Nucleus accumbens (tissue), 56 donors: ENCODE measurements at places on chromosomes 2 and 18.
A peak's percentile ranks its signal among the peaks of the same experiment; 100 is the strongest.

DNA sequence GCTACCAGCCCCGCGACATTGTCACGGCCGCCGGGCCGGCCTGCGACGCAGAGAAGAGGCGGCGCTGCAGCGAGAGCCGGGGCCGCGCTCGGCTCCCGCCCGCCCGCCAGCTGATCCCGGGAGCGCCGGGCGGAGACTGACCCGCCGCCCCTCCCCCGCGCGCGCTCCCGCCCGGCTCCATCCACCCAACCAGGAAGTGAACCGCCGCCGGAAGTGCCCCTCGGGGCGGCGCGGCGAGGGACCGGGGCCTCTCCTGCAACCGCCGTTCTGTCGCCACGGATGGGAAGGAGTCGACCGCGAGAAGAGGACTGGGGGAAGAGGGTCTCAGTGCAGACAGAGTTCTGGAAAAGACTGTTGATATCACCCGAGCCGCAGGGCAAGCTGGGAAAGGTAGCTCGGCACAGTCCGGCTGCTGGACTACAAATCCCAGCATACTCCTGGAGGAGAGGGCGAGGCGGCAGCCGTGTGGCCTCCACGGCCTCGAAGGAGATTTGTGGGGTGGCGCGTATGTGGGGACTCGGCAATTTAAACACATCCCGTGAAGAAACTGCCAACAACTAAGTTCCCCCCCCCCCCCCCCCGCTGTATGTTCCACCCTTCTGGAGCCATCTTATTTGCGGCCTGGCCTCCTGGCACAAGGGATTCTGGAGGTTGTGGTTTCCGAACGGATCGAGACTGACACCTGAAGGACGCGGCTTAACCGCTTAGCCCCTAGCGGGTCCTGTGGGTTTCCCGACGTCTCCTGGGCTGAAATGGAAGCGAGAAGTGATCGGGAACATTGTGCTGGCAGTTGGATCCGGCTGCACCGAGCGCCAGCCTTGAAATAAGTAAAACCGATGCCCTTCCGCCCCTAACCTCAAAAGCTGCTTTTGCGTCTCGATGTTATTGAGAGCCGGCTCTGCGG lies at the start of gene AAK1:
Gene AAK1, minus strand, starts transcription at position 138 of the 904 bp plus-strand sequence. CDS start 699 bp downstream, outside the sequence.
- peak; percentile 94 for DNase-seq

DNA sequence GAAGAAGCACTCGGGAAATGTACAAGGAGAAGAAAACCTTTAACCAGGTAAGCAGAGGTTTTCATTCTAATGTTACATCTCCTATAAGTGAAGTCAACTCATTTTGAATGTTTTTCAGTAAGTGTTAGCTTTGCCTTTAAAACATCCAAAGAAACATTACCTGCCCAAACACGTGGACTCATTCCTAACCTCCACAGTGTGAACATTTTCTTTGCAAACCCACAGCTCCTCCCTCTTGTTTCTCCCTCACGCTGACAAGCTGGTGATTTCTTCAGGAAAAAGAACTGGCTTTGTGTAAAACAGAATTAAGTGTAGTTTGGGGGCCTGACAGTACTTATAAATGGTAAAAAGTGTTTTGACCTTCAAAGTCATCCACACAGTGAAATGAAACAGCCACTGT lies 72.5 kb downstream of the MTCL1 start:
- DNase-seq: no peak

GRCh38 chr2:39845460-39846146 lies 66.5 kb upstream of the THUMPD2 start:
- DNase-seq: no peak

GRCh38 chr2:226712941-226713340 lies 86.7 kb downstream of the IRS1 start:
- no peak for DNase-seq

- no peak for DNase-seq
These were observed 126.9 kb downstream of the SPTBN1 start for GRCh38 chr2:54582987-54583386.

GRCh38 chr2:28142386-28142785 lies 250.3 kb upstream of the FOSL2 start:
- no peak for DNase-seq

DNA sequence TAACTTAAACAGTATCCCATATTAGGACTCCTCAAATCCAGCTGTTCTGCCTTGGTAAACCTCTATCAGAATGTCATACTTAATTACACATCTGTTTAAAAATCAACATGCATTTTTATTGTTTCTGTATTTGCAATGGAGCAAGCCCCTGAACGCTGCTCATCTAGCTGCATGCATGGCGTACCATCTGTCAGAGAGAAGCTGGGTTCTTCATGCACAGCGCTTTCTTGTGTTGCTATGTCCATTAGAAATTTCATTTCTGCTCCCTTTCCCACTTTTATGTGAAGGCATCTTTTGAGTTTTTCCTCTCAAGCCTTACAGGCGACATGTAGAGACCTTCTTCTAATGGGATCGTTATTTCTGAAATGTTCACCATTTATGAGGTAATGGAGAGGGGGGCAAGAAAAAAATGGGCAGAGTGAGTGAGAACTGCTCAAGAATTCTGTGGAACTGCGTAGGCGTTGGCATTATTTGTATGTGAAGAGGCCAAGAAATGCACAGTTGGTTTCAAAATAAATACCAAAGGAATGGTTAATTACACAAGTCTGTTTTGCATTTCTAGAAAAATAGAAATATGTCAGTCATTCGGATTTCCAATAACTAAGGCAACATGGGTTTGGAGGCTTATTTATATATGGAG lies 31.6 kb downstream of the INSIG2 start:
- no peak for DNase-seq

GRCh38 chr2:239889641-239890121 lies 135.5 kb downstream of the NDUFA10 start:
- peak; percentile 31 for DNase-seq

DNA sequence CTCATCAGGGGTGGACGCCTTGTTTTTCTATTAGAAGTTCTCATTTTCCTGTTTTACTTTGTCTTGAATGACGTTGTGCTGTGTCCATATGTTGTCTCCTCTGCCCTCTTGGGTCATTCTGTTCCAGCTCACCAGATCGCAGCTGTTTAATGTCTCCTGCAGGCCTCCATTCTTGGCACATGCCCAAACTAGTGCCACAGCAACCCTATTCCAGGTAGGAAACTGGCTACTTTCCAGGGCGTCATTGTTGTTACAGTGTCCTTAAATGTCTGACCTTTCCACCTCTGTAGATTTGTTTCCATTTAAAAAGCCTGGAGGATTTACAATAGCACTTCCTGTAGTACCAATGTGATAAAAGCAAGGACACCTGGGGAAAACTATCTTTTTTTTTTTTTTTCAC lies 500.7 kb downstream of the METTL4 start:
- no peak for DNase-seq

- DNase-seq: no peak
These were observed 289.7 kb downstream of the MYT1L start for GRCh38 chr2:2041256-2041824.

- no peak for DNase-seq
These were observed 5.6 kb downstream of the SLC3A1 start for GRCh38 chr2:44280869-44281268.

GRCh38 chr18:40841467-40841866 lies 1113.6 kb upstream of the PIK3C3 start:
- no peak for DNase-seq

GRCh38 chr2:172128484-172128883 lies 25.8 kb upstream of the DLX2 start:
- DNase-seq: no peak

DNA sequence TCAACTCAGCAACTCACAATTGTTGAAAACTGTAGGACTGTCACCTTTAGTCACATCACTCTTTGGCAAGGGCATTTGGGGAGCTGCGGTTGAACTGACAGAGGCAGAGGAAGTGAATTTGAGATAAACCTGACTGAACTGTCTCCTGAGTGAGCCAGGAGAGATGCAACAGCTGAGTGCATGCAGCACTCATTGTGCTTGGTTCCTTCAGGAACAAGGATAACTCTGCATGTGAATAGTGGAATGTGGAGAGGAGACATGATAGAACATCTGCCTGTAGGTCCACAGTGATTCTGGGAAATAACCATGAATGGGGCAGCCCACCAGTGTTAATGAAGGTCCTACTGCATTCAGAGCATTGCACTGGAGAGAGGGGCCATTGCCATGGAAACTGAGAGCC lies 494.7 kb downstream of the STK39 start:
- no peak for DNase-seq

- DNase-seq: no peak
These were observed 30.9 kb downstream of the OSR1 start for GRCh38 chr2:19327496-19327895.

DNA sequence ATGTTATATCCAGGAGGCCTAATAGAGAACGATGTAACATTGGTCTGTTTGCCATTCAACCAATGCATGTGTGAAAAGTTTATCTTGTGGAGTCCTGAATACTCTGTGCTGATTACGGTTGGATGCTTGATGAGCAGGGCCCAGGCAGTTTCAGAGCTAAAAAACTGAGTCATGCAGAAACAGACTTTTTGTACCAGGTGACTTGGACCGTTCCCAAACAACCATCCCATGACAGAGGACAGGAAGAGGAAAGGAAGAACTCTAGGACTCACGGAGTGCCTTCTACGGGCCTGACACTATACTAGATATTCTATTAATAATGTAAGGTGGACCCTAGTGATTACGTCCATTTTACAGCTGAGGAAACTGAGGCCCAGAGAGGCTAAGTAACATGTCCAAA lies 142.1 kb downstream of the ARHGAP28 start:
- DNase-seq: no peak

DNA sequence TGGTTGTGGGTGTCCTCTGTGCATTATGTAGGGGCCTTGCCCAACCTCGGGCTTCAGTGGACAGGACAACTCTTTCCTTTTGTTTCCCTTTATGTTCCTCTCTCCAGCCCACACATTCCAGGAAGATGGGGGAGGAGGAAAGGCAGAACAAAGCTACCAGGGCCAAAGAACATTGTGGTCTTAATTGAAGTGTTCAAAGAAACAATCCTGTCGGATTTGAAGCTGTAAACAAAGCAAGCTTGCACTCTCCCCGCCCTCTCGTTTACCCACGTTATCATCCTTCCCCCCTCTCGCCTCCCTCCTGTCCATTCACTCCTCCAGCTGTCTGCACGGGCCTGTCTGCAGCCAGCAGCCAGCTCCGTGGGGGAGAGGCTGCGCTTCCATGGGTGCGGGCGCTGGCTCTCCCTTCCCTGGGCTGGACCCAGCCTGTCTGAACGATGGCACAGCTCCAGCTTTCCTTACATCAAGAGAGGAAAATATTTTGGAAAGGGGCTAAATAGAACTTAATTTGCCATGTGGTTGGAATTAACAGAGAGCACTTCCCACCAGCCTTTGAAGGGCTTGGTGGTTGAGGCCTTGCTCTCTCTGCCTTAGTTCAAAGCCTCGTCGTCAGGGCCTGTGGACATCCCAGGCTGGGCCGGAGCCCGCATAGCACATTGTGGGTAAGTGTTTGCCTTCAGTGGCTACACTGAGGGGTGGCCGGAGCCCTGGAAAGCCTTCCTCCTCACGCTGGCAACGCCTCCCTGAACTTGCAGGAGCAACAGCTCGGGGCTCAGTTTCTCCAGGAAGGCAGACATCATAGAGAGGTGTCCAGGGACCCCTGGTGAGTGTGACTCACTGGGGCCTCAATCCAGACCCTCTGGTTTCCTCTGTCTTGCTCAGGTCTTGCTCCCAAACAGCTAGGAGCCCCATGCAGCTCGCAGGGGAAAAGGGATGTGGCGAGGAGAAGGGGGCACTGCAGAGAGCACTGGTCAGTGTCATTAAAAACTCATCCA lies 60.6 kb upstream of the HS6ST1 start:
- no peak for DNase-seq

DNA sequence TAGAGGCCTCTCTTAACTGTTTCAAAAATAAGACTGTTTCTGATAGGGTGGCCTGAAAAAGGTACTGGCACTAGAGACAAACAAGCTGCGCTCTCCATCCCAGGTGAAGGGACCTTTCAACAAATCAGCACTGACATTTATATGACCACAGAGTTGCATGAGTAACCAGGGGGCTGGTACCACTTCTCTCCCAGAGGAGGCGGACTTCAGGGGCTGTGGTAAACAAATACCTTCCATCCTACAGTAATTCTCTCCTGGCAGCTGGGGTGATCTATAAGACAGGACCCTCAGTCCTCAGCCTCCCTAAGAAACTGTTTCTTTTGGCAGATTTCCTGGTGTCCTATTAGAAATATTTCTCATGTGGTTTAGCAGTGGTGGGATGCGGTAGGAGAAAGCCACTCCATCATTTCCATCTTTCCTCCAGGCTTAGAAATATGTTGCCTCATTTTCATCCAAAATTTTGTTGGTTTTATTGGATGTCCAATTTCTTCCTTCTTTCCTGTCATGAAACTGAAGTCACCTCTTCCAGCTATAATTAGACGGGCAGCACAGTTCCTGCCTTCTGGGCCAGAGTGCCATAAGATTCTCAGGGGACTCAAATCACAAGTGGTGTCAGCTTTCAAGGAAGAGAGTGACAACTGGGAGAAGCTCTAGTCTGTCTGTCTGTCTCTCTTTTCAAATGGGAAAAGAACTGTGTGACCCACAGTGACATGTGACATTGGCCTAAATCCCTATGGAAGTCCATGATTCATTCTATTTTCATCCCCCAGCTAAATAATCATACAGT lies 96.4 kb downstream of the CYRIA start:
- no peak for DNase-seq

DNA sequence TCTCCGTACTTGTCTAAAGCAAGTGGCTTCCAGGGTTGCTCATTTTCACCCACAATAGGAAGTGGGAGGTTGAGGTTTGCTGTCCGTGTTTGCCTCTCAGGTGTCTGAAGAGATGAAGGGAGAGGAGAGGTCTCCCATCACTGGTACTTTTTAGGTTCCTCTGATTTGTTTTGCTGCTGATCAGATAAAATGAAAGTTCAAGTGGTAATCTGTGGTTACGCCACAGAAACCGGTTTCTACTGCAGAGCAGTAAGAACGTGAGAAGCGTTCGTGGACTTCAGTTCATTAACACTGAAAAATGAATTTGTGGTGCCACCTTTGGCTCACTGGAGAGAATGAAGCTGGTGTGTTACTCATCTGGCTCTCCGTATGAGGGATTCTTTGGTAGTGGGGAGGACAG lies 118.2 kb downstream of the GBX2 start:
- no peak for DNase-seq

DNA sequence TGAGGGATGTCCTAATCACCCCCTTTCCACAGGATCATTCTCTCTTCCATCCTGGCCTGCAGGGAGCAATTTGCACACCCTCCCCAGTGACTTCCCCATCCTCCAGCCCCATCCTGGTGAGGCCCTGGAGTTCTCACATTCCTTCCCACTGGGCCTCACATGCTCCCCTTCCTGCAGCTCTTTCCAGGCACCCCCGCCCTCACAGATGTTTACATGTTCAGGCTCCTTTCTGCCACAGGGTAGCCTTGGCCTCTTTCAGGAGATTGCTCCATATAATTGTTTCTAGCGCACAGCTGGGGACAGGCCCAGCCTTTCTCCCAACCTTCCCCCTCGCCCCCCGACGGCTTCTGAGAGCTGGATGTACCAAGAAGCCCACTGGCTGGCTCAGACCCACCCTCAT lies 288.4 kb upstream of the TRIB2 start:
- DNase-seq: no peak

DNA sequence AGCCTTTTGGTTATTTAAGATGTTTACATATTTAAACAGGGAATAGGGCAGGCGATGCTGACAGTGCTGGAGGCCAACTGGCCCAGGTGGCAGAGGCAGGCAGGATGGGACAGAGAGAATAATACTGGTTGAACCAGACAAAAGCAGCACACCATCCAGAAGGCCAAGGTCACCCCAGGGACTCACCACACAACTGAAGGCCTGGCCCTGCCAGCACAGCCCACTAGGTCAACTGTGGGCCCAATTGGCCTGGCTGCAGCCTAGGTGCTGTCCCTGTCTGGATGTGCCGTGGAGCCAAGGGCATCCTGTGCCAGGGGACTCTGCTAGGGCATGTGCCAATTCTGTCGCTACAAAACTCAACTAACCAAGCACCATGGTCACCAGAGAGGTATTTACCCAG lies 69.2 kb downstream of the RNF152 start:
- no peak for DNase-seq
